ENCODE measurements at places on chromosomes 1 and 21.

GRCh38 chr1:45304311-45305081, 22.2 kb upstream of the HPDL start:
- DNase-seq, result no peak

- no peak for DNase-seq
Measured at GRCh38 chr1:48540587-48540986, 68.6 kb upstream of the SPATA6 start.

GRCh38 chr1:201500670-201501120, 6.2 kb downstream of the CSRP1 start:
- no peak for DNase-seq

DNA sequence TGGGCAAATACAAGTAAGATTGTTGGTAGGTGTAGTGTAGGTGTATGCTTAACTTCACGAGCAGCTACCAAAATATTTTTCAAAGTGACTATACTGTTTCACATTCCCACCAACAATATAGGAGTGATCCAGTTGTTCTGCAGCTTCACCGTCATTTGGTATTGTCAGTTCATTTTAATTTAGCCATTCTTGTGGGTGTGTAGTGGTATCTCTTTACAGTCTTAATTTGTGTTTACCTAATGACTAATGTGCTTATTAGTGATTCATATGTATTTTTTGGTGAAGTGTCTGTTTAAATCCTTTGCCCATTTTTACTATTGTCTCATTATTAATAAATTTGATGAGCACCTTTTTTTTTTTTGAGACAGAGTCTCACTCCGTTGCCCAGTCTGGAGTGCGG, 35.4 kb downstream of the RCSD1 start:
- DNase-seq, result no peak

- DNase-seq, result no peak
Measured at GRCh38 chr1:39590546-39590945, 14.0 kb upstream of the PABPC4 start.

DNA sequence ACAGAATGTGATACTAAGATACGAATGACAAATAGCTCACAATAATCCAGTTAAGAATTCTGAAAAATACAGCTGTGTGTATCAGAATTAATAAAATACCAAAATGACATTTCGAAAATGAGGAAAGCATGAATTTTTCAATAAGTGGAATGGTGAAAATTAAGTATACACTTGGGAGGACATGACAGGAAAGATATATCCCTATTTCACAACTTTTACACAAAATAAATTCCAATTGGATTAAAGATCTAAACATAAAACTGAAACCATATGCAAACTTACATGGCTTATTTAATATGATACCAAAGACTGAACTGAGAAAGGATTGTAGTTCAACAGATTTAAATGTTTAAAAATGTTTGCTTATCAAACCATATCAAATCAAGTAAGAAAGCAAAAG, 510.4 kb upstream of the ADAMTS5 start:
- DNase-seq, result no peak

DNA sequence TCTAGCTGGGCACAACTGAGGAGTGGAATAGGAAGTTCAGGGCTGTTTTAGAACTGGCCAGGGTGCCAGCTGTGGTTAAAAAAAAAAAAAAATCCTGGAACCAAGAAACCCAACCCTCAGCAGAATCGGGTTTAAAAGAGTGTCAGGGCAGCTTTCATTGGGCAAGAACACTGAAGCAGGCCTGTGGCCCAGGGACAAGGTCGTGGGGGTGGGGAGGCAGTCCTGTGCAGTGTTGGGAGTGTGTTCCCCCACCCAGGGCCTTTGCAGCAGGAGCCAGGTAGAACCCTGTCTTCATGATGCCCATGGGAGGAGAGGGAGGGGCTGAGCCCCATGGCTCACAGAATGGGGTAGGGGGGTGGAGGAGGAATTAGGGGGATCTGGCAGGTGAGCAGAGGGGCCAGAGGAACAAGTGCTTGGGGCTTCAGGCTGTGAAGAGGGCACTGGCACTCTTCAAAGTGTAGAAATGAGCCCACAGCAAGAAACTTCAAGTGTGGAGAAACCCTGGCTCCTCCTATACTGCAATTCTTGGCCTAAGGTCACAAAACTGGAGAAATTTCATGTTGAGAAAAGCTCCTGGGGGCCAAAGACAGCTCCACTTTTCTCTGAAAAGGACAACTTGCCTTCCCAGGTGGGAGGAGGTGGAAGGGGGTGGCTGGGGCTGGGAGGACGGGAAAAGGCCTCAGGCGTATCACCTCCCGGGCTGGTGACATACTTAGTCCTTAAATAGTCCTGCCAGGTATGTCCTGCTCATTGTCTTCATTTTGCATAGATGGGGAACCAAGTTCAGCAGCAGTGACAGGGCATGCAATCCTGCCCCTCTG, 39.3 kb downstream of the KIAA1614 start:
- no peak for DNase-seq

DNA sequence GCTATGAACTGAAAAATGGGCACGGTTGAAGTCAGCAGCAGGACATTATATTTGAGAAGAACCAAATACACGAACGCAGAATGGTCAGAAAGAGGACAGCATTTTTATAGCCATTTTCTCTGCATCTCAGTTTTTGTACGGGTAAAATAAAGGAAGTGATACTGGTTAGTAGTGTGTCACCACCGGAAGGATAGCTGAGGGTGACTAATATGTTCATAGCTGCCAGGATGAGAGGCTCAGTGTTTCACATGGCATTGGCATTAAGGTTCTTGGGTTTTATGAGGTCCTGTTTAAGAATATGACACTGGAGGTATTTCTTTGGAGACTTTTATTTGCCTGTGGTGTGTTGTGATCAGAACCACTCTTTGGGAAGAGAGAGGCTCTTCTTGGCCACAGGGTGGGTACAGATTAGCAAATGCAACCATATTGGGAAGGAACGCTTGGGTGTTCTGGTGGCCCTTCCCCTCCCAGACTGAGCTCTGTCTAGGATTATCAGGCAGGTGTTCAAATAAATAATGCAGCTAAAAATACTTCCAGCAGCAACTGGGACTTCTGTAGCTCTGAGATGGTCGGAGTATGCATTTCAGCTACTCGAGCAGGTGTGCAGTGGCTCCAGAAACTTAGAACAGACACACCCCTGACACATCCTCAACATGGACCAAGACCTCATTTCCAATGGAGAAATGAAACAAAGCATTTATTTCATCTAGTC, 158.2 kb downstream of the PBX1 start:
- no peak for DNase-seq

DNA sequence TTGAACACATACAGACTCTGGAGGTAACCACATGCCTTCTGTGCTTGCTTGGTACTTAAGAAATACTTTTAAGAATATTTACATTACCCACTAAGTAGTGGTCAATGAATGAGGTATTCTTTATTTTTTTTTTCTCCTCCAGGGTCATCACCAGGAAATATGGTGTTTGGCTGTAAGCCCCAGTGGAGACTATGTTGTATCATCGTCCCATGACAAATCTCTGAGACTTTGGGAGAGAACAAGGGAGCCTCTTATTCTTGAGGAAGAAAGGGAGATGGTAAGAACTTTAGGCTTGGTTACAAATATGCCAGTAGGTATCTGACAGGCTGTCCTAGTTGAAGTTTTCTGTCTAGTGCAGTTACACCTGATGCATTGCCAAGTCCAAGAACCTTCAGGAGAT, 22.8 kb downstream of the WDR3 start:
- DNase-seq, result no peak

- DNase-seq, result no peak
Measured at GRCh38 chr1:51284487-51284954, 45.8 kb downstream of the TTC39A start.

- DNase-seq, result no peak
Measured at GRCh38 chr1:77834771-77835334, 53.6 kb upstream of the NEXN start.

DNA sequence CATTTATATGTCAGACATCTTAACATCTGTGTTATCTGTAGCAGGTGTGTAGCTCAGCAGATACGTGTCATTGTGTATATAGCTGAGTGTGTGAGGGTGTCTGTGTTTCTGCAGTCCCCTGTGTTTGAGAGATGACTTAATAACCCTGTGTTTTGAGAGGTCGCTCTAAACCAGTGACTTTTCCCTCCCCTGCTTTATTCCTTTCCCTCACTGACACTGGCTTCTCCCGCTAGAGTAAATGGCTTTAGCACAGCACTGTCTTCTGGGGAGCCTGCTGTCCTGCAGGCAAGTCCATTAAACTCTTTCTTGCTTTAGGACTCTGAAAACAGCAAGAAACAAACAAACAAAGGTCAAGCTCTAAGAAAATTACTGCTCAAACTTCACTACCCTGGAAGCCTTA, 53.0 kb downstream of the VANGL1 start:
- no peak for DNase-seq

GRCh38 chr1:233627376-233627775, 13.5 kb downstream of the KCNK1 start:
- peak; percentile 42 for DNase-seq

DNA sequence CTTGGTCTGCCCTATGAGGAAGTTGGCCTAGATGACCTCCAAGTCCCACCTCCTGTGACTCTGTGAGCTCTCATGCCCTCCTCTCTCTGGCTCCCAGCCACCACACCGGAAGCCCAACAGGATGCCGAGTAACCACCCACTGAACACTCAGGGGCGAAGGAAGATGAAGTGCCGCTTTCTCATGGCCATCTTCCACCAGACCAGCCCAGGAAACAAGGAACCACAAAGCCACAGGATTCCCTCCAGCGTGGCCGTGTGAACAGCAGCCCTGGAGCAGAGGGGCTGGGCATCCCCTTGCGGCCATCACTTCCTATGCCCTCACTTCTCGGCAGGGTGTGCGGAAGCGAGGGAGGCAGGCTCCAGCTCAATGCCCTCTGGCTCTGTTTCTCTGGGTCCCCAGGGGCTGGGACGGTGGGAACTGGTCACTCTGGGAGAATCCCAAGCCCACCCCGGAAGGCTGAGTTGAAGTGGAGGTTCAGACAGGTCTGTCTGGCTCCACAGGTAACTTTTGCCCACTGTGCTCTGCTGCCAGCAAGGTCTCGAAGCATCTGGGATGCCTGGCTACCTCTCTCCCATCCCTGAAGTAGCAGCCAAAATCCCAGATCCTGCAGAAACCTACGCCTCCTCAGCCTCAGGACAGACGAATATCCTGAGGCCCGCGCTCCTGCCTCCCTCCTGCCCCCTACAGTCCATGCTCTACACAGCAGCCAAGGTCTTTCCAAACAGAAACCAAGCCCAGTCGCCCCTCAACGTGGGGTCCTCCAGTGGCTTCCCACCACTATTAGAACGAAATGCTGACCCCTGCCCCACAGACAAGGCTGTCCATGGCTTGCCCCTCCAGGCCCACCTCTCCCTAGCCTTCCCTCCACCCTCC, 44.2 kb upstream of the ECE1 start:
- DNase-seq, result peak; percentile 61

DNA sequence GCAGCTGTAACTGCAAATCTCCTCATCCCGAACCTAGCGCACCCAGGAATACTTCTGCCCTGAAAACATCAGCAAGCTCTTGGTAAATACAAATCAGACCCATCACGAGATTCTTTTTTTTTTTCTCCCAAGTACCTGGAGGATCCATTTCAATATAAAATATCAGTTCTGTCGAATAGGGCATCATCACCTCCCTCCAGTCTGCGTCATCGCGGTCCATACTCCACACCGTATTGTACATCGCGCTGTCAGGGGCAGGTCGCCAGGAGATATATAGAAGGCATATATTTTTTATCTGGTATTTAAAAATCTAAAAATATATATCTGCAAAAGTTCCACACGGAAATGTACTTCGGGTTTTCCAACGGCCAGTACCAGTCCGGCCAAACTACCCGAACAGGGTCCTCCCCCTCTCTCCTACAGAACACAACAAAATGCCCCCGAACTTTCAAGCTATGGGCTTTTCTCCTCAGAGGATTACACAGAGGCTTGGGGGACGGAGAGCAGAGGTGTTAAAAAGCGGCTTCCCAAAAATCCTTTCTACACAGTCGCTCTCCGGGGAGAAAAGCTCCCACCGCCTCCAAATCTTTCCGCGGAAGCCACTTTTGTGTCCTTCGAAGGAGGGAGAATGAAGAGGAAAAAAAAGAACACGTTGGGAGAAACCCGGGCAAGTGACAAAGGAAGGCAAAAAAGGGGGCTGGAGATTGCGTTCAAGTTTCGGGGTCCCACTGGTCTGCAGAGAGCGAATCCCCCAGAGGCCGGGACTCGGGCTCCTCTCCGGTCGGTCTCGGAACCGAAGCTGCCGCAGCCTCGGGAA, 509 bp downstream of the PIK3R3 start:
- DNase-seq, result peak; percentile 16

DNA sequence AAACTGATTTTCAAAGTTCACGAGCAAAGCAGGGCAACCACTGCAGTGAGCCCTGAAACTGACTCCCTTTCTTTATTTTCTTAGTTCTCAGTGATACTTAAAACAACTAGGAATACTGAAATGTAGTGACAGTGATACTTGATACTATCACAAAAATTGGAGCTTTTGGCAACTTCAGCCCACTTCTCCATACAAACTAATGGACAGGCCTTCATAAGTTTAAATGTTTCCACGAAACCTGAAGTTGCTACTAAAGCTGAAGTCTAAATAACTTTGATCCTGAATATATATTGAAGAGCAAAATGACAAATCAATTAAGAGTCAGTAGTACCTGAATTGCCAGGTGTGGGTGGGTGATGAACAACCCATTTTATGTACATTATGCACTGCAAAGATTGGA, 10.0 kb downstream of the NR5A2 start:
- no peak for DNase-seq

DNA sequence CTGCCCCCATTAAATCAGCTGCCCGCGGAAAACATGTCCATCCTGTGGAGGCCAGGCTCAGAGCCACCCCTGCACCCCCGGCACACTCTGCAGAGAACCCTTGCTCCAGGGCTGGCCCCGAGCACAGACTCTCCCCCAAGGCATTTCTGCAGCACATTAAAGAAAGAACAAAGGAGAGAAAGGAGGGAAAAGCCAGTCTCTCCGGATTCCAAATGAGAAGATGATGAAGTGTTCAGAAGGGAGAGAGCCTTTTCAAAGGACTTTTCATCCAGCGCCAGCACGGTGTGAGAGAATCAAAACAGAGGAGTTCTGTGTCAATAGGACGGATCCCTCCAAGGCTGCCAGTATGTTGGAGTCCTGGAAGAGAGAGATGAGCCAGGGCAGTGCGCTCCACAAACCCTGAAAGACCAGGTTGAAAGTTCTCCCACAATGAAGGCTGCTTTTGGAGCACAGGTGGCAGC, 498.3 kb downstream of the NPHP4 start:
- DNase-seq, result no peak

- no peak for DNase-seq
Measured at GRCh38 chr1:94048413-94049164, 72.4 kb downstream of the ABCA4 start.

DNA sequence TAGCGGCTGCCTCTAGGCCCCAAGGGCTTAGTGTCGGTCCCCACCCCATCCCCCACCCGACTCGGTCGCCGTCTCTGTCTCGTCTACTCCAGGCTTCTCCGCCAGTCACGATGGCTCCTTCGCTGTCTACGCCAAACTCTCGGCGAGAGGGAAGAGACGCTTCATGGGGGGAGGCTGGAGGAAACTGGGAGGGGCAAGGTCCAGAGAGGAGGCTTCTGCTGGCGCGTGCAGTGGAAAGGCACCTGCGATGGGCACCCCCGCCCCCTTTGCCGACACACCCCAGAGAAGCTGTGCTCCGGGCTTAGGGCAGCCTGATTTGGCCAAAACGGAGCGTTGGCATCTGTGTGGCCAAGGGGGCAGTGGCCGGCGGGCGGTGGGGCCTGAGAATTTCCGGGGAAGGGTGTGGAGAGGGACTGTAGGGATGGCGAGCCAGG, 1.2 kb upstream of the CSMD2 start:
- no peak for DNase-seq

Measured in stimulated activated CD8-positive, alpha-beta memory T cell treated with anti-CD3 and anti-CD28 coated beads, Interleukin-2, amount 100 ng/mL, for 48 hours (primary cell).